ENCODE measurements at places on chromosomes 1 and 21.

DNA sequence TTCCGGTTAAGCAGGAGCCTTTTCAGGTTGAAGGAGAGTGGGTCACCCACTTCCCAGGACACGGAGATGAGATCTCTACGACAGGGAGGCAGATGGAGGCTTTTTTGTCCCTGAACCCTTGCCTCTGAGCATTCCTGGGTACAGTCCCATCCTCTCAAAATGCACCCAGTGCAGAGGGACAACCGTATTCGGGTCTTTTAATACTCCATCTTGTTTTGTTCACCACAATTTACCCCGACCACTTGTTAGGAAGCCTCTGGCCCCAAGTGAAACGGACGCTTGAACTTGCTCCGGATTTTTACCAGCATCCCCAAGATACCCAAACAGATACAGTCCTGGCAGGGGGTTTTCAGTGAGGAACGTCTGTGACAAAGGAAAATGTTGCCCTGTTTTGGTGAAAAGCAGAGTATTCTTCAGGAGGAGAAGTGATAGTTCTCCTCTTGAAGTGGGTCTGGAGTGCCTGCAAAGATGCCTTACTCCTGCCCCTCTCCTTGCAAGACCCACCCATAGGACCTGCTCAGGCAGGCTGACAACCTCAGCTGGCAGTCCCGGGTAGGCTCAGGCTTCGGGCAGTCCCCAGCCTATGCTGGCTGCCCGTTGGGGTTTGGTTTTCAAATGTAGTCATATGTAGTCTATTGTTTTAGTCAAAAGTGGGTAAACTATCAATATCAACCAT lies 669 bp upstream of the ARL8A start:
- DNase-seq: no peak

DNA sequence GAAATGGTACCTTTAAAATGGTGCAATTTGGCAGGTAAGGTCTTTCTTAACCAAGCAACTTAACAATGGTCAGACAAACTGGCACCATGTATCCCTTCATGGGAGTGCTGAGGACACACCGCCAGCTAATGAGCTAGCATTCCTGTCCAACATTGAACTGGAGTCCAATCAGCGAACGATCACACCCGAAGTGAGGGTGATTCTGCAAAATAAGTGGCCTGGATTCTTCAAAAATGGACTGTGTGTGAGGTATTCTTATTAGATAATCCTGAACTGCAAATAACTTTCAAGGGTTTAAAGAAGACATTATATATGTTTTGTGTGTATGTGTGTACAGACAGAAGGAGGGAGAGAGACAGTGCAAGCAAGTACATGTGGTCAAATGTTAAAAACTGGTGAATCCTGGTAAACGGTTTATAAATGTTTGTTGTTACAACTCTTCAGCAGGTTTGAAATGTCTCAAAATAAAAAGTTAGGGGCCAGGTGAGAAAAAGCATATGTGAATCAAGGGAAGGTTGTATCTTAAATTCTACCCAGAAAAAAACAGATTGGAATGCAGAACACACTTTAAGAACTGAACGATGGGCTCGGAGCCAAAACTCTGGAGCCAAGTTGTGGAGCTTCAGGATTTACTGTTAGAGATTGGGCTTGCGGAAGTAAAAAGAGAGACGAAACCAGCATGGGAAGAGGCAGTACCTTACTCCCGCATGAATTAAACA lies 20.9 kb downstream of the GADD45A start:
- DNase-seq: no peak

DNA sequence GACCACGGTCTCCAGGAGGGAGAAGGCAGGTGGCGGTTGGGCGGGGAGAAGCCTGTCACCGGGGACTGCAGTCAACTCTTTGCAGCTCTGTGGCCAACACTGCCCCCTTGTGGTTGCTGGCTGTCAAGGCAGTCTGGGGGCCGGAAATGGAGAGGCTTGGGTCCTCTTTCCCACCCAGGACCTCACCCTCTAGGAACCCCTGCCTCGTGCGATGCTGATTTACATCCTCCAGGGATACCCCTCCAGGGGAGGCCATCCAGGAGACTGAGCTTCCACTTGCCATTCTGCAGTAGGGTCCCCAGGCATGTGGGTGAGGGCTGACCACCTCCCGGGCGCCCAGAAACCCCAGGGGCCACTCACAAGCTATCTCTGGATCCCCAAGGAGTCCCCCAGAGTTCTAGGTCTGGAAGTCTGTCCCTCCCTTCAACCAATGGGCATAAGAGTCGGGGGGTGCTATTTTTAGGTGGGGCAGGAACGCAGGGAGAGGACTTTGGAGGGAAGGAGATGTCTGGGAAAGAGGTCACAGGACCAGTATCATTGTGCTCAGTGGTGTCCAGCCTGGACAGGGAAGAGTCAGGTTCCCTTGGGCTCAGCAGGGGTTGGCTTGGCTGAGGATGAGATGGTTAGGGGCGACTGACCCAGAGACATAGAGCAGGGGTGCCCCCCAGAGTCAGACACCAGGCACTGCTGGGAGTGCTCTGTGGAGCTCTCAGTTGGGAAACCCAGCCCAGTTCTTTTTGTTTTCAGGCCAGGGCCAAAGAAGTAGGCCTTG lies 7.1 kb upstream of the GPR61 start:
- peak; percentile 89 for DNase-seq

GRCh38 chr1:218402786-218403120 lies 57.6 kb downstream of the TGFB2 start:
- no peak for DNase-seq

- DNase-seq: no peak
These were observed 3.3 kb downstream of the WNT3A start for GRCh38 chr1:228009828-228010775.

DNA sequence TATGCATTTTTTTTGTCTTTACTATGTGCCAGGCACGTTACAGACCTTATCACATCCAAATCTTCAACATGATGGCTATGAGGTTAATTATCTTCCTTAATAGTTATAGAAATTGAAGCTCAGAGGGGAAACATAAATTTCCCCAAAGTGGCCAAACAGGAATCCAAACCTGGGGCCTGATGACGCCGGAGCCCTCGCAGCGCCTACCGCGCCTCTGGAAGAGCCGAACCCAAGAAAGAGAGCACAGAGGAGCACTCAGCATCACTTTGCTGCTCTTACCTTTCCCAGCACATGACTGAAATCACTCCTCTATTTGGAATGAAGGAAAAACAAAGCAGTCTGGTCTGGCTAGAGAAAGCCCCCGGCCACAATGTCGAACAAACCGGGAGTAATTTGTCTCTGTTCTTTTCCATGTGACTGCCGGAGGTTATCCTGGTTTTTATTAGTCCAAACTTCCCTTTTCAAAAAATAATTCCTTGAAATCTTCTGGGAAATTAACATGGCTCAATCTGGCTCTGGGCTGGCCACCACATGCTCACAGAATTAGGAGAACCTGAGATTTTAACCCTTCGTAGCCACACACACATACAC lies 195.5 kb downstream of the ADSS2 start:
- no peak for DNase-seq

DNA sequence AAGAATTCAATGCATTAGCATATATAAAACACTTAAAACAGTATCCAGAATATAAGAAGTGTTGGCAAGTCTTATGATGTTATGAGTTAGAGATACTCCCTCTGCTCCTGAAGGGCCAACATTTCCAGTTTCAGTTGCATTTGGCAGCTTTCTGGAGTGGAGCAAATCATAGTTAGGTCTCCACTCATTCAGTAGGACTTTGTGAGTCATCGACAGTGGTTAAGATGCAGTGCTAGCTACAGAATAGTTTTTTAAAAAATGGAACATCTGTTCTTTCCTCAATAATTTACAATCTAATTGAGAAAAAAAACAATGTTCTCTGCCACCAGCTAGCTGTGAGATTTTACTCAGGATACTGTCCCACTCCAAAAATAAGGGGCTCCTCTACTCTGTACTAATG lies 389.1 kb downstream of the HLX start:
- DNase-seq: no peak

DNA sequence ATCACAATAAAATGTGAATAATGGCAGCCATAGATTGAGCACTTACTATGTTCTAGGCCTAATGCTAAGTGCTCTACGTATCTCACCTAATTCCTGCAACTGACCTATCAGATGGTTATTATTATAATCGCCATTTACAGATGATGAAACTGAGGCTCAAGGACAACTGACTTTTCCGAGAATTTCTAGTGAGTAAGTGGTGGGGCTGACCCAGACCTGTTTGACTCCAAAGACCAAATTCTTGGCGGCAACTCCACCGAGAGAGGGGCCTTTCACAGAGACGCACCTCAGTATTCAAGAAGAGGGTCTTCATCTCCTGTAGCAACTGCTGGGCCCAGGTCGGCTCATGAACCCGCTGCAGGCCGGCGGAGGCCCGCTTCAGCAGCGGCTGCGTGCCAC lies 573 bp downstream of the TMEM234 start:
- no peak for DNase-seq

GRCh38 chr1:31623365-31623764 lies 5.9 kb downstream of the HCRTR1 start:
- no peak for DNase-seq

DNA sequence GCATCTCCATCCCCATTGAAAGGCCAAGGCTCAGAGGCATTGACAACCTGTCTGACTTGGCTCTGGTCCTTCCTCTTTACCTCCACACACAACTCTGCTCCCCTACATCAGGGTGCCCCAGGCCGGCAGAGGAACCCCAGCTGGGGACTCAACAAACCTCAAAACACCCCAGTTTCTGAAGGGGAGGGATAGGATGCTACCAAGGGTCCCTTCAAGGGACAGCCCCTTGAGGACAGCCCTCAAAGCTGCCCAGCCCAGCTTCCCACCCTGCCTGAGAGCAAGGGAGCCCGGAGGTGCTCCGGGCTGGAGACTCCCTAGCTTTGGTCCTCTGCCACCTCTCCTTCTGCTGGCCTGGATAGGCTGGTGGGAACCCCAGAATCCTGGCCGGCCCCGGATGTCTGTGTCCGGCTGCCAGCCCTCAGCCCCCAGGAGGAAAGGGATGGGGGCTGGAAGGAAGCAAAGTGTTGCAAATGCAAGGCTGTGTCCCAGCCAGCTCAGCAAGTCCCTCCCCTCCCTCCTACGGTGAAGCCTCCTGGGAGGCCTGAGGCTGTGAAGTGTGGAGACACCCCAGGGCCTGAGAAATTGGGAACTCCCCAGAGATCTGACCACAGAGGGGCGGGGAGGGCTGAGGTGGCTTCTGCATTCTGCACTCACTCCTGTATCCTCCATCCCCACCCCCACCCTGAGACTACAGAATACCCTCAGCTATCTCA lies 1.1 kb upstream of the MARCKSL1 start:
- no peak for DNase-seq

DNA sequence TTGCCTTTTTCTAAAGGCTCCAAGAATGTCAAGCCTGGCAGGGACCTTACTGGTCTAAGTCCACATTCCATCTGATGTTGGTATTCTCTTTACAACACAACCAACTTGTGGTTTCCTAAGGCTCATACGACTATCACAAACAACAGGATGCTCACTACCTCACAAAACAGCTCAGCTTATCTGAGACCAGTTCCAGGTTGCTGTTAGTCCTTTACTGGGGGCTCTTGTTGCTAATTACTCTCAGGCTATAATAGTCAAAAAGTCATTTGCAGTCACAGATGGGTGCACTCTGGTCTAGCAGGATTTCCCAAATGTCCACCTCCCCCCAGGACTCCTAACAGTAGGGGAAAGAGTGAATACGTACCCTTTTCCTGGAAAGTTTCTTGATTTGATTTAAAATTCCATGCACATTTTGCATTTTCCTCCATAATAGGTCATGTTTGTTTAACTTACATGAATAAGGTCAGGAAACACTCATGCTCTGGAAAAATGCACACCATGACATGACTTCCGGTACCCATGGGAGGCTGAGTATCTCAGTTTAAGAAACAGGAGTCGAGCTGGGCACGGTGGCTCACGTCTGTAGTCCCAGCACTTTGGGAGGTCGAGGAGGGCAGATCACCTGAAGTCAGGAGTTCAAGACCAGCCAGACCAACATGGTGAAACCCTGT lies 16.0 kb downstream of the LCK start:
- DNase-seq: no peak

- peak; percentile 30 for DNase-seq
These were observed 48.1 kb downstream of the CDC14A start for GRCh38 chr1:100400404-100400803.

GRCh38 chr21:28427394-28428022 lies 565.2 kb downstream of the LTN1 start:
- no peak for DNase-seq

- DNase-seq: no peak
These were observed 97.5 kb upstream of the CTTNBP2NL start for GRCh38 chr1:112298558-112298957.

DNA sequence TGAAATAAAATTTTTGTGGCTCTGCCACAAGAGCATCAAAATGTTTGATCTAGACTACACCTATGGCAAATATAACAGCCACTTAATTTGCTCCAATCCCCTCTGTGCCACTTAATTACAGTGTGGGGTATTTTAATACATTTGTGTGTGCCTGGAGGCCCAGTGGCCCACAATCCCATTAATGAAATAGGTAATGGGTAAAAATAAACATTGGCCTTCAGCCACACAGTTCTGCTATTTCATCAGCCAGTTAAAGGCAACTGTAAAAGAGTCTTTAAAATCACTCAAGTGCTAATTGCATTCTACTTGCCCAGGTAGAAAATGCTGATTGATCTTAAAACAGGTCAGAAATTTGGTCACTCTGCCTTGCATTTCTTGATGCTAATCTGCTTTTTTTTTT lies 151.6 kb upstream of the UBE2U start:
- DNase-seq: no peak

- no peak for DNase-seq
These were observed 4.9 kb upstream of the SLC44A5 start for GRCh38 chr1:75615613-75616435.

GRCh38 chr1:200037904-200038303 lies 10.4 kb downstream of the NR5A2 start:
- no peak for DNase-seq

DNA sequence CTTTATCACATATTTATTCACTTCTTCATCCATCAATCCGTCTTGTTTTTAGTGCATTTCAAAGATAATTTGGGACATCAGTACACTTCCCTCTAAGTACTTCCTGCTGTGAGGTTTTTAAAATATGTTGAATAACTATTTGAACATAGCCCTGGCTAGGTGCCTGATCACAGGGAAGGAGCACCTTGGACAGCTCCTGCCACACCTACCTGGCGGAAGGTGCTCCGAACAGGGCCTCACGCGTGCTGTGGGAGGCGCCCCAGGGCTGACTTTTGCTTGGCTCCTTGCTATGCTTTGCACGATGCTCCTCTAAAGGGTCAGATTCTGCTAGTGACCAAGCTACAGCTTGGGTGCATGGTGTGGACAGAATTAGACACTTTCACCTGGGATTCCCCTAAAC lies 4.9 kb upstream of the ATXN7L2 start:
- no peak for DNase-seq

GRCh38 chr1:174786760-174787159 lies 213.0 kb upstream of the CACYBP start:
- DNase-seq: no peak
